ENCODE measurements at places on chromosomes 7 and 10.

GRCh38 chr7:151018421-151019129 lies 5.7 kb downstream of the ATG9B start:
- DNase-seq: peak; percentile 55

GRCh38 chr10:73414230-73414945 lies 530 bp upstream of the ANXA7 start:
- DNase-seq: no peak

DNA sequence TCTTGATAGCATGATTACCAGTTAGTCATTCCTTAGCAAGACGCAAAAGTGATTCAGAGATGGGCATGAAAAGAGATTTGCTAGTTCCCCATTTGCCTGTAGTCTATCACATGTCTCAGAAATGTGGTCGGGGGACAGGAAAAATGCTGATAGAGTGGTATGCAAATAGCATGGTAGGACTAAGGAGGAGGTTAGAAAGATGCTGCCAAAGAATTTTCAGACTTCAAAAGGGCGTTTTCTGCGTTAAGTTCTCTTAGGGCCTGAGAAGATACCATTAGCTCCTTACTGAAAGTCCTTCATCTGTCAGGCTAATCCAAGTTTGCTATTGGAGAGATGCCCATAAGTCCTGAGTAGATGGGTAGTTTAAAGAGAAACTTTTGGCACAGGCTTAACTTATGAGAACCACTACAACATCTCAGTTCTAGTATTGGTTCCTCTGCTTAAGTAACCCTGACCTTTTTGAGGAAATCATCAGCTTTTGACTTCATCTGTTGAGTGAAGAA lies 2.7 kb downstream of the CALD1 start:
- no peak for DNase-seq

DNA sequence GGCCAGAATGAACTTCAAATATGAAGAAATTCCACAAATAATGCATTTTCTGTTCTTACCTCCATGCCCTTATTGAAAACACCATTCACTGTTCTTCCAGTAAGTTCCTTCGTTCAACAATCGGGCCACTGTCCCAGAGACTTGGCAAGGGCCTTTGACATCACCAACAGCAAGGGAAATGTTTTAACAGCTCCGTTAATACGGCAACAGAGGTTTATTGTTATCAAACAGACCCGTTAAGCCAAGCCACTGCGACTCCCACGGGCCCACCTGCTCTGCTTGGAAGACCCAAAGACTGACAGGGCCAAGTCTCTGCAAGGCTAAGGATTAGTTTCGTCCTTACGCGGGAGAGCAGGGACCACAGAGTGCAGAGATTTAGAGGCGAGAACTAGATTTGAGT lies 43.4 kb upstream of the LYZL1 start:
- DNase-seq: no peak

GRCh38 chr10:85168243-85168642 lies 839.9 kb downstream of the CCSER2 start:
- no peak for DNase-seq

- no peak for DNase-seq
Measured at GRCh38 chr7:16989811-16990413, 108.1 kb upstream of the AGR3 start.

- no peak for DNase-seq
Measured at GRCh38 chr10:61752111-61753011, 89.6 kb downstream of the CABCOCO1 start.

DNA sequence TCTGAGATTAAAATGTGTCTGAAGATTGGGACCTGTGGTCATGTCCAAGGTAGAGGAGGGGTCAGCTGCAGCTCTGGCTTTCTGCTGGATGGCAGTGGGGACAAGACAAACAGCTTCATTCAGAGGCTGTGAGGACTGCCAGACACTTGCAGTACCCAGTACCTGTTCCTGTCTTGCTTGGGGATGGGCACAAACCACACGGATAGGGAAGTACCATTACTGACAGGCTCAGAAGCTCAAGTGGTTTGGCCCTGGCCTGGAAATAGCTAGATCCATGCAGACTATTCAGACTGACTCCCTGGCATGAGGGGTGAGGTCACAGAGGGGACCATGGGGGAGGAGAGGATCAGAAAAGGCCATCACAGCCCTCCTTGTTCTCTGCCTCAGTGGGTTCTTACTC lies 56.0 kb upstream of the COMTD1 start:
- no peak for DNase-seq

GRCh38 chr7:121591926-121592325 lies 195.8 kb upstream of the FAM3C start:
- DNase-seq: no peak

DNA sequence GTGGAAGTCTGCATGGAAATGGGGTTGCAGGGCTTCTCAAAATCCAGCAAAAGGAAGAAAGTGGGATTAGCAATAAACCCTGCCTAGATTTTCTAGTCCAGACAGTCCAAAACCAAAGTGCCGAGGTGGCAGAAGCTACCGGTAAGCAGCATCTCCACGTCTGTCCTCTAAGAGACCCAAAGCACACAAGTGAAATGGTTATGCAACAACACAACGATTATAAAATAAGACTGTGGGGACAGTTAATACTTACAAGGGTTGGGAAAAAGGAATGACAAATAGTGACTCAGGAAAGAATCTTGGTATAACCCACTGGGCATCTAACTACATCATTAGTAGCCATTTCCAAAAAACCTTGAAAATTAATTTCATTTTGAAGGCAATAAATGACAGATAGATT lies 24.7 kb downstream of the CREB3L2 start:
- DNase-seq: no peak

DNA sequence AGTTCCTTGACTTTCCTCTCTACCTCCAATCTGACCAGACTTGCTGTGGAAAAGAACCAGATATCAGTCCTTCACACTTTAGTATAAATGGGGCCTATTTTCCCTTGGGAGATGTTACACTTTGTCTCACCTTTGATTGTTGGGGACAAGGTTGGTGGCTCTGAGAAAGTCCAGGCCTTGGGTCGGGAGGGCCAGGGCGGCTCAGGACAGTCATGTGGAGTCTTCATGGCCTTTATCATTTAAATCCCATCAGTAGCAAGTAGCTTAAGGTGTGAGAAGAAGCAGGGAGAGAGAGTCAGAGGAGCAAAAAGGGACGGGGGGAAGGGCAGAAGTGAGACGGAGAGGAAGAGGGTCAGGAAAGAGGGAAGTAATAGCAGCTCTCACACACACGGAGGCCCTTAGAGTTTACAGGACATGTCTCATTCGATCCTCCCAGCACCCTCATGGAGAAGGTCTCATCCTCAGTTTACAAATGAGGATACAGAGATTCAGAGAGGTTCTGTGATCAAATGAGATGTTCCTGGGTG lies 40.5 kb downstream of the TBATA start:
- no peak for DNase-seq

GRCh38 chr7:29495653-29496052 lies 68.0 kb upstream of the PRR15 start:
- no peak for DNase-seq

DNA sequence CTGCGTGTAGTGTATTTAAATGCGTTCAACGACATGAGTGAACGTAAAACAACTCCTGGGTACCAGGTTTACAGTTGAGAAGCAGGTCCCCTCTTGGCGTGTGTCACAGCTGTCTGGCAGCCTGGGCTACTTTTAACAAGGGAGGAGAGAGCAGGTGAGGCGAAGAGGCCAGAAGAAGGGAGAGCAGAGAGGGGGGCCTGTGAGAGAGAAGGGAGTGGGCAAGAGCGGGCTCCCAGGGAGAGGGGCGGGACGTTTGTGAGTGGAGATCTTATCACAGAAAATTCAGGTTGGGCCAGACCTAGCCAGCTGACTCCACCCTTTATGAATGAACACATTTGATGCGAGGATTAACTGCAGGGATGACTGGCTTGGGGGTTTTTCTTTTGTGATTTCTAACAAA lies 154.0 kb downstream of the CAMK1D start:
- DNase-seq: no peak

DNA sequence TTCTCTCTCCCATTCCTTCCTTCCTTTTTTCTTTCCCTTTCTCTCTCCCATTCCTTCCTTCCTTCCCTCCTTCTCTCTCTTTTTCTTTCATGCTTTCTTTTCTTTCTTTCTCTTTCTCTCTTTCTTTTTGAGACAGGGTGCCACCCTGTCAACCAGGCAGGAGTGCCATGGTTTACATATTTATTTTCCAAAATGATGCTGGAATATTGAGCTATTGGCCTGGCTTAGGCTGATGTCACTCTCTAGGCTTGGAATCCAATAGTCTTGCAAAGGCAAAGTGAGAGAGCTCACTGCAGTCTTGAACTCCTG lies 159.1 kb downstream of the BAMBI start:
- no peak for DNase-seq

DNA sequence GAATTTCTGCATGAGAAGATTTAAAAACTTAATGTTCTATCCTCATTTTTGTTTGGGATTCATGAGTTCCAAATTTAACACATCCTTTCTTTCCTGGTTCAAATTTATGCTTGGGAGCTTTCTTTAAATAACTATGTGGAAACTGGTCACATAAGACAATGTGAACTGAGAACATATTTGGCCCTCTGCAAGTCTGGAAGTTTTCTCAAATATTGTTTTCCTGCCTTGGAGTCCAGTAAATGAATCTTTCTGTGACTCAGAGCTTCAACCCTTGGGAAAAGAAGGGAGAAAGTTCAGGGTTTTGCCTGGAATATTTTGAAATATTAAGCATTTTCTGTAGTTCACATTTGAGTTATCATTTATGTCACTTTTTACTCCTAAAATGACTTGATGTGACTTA lies 559.0 kb upstream of the NRP1 start:
- no peak for DNase-seq

DNA sequence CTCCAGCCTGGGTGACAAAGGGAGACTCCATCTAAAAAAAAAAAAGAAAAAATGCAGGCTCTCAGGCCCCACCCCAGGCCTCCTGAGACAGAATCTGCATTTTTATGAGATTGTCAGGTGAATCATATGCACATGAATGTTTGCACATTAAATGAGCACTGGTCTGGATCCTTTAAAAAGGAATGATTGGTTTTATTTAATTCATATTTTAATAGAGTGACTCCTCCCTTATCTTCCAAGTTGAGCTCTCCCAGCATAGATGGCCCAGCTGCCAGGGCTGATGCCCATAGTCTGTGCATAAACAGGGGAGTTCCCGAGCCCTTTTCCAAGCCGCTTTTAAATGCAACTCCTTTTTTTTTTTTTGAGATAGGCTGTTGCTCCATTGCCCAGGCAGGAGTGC lies 28.5 kb downstream of the CUX1 start:
- no peak for DNase-seq

DNA sequence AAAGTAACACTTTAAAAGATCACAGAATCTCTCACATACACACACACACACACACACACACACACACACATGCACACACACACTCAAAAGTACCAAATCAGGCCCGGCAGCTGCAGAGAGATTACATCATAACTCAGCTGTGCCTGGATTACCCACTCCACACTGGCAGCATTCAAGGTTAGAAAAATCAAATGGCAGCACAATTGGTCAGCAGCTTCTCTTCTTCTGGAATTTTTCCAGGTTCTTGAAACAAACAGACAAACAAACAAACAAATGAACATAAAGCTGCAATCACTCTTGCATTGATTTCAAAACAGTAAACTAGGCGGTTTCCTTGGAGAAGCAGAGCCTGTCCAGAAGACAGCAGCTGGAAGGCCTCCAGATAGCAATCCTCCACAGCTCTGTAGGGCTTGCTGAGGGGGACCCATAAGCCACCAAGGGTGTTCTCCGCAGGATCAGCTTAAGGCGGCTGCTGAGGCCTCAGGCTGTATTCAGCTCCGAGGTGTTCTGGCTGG lies 24.5 kb upstream of the FAM133B start:
- DNase-seq: no peak

- DNase-seq: no peak
Measured at GRCh38 chr7:19928247-19928646, 154.8 kb upstream of the TMEM196 start.

DNA sequence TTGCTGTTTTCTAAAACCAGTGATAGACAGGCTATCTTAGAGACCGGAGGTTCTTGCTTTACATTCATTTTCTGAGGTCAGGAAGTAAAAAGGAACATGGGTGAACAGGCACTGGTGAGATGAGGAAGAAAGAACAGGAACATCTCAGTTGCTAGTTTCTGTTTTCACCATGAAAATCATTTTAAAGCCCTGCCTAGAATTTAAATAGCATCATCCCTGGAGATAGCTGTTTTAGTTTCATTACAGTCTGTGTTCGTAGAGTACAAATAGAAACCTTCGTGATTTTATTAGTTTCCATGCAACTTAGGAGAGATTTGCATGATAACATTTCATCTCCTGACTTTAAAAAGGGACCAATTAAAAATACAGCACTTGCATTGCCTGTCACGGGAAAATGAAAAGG lies 14.7 kb downstream of the KCNMA1 start:
- no peak for DNase-seq

DNA sequence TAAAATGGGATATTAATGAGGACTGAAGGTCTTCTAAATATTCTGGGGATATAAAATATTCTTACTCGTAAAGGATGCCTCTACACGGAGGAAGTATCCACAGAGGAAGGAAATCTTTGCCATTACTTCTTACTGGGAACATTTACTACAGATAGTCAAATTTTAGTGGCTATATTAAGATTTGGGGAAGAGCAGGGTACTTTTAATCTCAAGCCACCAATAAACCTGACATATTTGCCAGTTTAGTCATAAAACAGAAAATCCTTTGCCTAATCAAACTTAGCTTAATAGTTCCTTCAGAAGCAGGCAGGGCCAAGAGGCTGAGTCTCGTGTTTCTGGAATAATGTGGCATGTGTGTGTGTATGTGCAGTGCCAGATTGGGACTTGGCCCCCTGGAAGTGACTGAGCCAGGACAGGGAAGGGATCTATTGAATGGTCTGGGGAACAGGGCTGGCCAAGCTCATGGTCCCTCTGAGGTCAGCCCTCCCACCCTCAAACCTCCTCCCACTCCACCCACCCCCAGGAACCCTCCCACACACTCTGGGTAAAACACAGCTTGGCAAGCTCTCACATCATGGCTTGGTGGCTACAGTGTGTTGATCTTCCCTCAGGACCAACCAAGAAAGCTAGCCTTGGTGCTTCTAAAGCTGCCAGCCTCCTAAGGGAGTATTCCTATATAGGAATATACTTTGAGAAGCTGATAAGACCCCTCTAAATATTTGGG lies 1.6 kb upstream of the PIK3CG start:
- DNase-seq: no peak

DNA sequence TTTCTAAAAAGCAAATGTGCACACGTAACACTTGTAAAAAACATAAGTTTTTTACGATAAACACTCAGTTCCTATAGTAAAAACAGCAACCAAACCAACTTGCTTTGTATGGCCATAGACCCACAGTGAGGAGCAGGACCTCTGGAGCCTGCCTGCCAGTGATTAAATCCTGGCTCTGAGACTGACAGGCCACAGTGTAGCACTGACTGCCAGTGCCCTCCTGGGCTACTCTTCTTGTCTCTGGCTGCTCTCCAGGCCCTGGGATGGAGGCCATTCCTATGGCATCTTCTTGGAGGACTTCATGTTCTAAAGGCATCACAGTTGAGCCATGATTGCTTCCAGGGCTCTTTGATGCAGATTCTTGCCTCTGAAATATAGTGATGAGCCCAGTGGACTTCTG lies 22.7 kb upstream of the TMEM254 start:
- DNase-seq: no peak

DNA sequence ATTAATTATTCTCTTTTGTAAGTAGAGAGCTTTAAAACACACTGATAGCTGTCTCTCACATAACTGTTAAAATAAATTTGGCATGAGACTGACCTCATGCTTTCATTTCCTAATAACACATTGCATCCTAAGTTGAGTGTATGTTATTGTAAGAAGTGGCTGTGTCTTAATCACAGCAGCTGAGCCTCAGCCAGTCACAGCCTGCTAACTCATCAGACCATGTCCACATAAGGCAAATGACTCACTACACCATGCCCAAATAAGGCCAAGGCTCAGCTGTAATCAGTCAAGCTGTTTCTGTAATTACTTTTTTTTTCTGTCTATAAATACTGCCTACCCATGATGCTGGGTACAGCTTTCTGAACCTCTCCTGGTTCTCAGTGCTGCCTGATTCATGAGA lies 860.9 kb downstream of the XPNPEP1 start:
- no peak for DNase-seq
